IMR-90 (cell line): ENCODE measurements at places on chromosomes 3 and 15.

- DNase-seq, result peak; percentile 74
Measured at GRCh38 chr3:173732237-173732636, 334.7 kb downstream of the NLGN1 start.

GRCh38 chr3:24595796-24596195 lies 101.1 kb upstream of the THRB start:
- DNase-seq, result no peak

GRCh38 chr3:14804835-14805780 lies 13.7 kb upstream of the FGD5 start:
- DNase-seq, result no peak

GRCh38 chr15:94327356-94327936 lies 96.1 kb downstream of the MCTP2 start:
- DNase-seq, result peak; percentile 50

DNA sequence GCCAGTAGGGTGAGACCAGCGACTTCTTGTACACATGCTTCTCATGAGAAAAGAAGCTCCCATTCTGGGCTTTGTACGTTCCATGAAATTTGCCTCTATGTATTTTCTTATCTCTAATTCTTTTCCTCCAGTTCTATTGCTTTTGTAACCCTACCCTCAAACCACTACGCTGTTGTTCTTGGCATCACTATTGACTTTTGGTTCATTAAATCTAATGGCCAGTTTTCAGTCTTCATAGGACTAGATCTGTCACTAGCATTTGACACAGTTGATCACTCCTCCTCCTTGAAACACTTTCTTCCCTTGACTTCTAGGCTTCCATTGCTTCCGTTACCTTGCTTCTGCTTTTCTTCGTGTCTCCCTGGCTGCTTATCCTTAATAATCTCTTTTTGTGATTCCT lies 121.7 kb upstream of the GOLGA6L4 start:
- no peak for DNase-seq

DNA sequence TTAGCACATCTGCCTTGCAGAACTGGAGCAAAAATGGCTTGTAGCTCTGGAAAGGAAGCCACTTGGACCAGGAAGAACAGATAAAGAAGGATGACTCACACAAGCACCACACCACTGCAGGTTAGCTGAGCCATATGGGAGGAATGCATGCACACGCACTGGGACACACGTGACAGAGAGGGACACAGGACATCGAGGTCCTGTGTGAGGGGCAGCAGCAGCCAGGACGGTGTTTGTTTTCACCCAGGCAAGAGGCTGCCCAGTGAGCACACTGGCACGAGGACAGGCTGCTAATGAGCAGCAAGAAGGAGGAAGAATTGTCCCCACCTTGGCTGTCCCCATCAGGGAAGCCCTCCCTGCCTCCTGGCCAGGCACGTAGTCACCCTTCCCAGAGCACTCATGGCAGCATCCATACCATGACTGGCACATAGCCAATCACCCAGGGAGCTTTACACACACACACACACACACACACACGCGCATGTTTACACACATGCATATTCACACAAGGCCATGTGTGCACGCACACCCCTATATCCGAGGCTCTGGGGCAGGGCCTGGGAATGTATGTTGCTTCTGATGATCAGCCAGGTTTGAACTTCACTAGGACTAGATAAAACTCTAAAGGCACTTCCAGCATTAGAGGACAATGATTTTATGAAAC lies 24.0 kb upstream of the SPTBN5 start:
- peak; percentile 84 for DNase-seq

DNA sequence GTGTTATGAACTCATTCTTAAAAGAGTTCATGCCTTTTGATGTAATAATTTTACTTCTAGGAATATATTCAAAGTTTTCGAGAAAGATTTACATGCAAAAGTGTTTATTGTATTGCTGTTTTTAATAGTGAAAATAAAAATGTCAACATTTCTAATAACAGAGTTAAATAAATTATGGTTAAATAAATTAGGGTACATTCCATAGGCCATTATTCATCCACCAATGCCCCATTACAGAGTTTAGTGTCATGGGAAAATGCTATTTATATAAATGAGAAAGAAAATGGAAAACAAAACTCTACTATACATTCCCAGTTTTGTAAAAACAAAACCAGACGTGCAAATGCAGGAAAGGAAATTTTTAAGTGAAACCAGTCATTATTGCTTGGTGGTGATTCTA lies 538.1 kb upstream of the TBL1XR1 start:
- no peak for DNase-seq

- no peak for DNase-seq
Measured at GRCh38 chr15:90730290-90730689, 13.1 kb downstream of the BLM start.

DNA sequence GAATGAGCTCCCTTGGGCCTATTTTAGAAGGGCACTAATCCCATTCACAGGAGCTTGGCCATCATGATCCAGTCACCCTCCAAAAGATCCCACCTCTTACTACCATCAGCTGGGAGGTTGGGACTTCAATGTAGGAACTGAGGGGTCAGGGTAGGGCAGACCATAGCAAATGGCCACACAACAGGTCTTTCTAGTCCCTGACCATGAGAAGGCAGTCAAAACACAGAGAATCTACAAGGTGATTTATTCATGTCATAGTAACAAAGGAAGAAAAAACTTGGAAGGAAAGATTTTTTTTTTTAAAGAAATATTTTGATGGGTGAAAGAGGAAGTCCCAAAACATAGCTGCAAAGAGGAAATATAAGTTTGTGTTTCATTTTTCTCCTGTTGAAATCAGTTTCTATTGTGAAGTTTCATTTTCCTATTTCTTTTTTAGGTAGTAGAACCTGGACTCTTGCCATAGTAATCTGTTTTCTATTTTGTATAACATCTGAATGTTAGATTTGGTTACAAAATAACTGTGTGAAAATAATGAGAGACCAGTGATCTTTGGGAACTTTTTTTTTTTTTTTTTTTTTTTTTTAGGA lies 23.5 kb upstream of the TNFSF10 start:
- DNase-seq, result no peak

DNA sequence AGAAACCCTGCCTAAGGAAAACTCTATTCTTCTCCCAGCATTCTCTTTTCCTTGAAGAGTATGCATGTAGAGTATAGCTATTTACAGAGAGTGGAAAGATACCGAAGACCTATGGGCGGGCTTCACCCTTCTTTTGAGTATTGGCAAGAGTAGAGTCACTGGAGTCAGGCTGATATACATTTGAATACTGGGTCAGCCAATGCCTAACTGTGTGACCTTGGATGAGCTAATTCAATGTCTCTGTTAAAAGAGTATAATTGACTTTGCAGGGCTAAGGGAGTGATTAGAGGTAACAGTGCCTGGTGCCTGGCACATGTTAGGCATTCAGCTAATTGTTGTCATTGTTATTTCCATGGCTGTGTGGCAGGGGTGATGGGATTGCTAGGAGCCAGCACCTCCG lies 75.6 kb downstream of the TUSC7 start:
- no peak for DNase-seq

GRCh38 chr3:84958495-84959469 lies at the start of gene CADM2:
Gene CADM2, plus strand, starts transcription at chr3:84958989.
- DNase-seq, result peak; percentile 45

DNA sequence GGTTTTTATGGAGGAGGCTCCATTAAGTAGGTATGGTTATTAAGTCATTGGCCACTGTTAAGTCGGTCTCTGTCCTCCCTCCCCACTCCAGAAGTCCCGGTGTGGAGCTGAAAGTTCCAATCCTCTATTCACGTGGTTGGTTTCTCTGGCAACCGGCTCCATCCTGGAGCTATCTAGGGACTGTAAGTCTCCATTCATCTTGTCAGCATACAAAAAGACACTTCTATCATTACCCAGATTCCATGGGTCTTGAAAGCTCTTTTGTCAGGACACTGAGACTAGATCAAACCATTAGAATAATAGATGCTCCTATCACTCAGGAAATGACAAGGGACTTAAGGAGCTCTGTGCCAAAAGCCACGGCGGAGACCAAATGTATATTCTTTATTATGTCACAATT lies 110.3 kb downstream of the PIK3CB start:
- DNase-seq, result no peak

- peak; percentile 46 for DNase-seq
Measured at GRCh38 chr15:81071120-81071519, 63.0 kb upstream of the CFAP161 start.

DNA sequence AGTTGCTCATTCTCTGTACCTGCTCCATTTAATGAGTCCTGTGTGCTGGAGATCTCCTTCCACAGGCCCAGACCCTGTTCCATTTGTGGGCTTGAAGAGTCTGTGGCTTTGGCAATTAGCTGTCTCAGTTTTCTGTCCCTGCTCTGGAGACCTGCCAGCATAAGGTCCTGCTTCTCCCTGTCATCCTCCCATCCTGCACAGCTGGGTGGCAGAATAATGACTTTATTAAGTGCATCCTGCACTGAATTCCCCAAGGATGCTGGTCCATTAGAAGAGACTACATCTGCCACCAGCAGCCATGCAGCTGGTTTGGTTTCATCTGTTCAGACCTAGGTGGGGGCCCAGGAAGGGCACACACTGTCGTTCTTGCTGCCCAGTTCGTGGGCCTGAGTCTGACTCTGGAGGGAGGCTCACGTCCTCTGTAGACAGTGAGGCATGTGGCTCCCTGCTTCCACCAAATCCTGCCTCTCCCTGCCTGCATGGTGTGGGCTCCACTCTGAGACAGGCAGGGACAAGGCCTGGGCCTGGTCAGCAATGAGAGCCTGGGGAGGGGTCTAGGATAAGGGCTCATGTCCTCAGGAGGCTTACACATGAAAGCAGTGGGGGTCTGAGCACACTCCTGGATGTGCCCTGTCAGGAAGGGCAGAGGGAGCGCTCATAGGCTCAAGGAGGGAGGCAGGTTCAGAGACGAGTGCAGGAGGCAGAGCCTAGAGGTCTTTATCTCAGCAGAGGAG lies 78.4 kb upstream of the PRR23E start:
- DNase-seq, result no peak

DNA sequence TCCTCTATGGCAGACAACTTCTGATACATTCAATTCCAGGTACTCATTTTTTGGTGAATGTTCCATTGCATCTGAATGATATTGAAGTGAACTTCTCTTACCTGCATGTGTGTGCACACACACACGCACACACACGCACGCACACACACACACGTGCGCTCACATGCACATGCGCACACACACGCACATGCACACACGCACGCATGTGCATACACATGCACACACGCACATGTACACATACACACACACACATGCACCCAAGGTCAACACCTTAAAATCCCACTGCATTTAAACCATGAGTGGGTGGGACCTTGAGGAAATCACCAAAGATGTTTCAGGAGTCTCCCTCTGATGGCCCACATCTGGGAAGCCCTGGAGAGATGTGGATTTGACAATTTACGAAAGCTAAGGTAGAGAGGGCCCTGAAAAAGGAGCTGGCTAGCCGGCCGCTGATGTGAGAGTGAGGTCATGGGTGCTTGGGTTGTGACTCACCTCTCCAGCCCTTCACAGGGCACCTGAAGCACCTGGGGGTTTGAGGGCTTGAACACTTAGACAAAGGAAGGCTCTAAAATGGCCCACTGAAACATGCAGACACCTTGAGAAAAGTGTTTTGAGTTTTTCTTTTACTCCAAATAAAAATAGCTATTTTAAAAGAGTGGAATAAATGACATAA lies 269.1 kb upstream of the LRRFIP2 start:
- DNase-seq, result no peak

DNA sequence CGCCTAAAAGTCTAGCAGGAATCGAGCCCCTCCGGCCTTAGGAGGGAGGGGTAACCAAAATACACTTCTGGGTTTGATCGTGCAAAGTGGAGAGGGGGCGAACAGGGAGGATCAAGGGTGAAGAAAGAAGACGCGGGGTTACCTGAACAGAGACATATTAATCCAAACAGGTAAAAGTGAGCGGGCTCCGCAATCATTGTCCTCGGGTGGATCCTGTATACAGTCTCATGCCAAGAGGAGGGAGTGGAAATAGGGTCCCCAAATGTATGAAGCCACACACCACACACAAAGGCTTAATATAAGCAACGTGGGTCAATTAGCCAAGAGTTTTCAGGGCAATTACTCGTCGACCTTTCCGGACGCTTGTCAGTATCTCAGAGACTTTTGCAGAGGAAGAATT lies 749.5 kb downstream of the ROBO1 start:
- no peak for DNase-seq

DNA sequence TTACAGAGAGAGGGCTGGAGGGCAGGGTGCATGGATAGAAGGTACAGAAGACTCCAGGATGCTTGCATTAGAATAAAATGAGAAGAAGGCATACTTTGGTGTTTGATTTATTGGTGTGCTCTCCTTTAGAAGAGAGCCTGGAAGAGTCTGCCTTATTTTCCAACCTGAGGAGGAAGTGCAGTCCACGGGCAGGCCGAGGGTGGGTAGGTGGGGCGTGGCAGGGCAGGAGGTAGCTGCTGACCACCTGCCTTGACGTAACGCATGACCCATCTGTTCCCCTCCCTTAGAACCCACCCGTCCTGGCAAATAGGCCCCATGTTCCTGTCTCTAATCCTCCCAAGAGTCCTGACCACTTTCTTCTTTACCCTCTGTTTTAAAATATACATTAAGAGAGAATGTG lies 222.3 kb upstream of the LYSMD4 start:
- no peak for DNase-seq

- no peak for DNase-seq
Measured at GRCh38 chr15:78621810-78622402, 1.1 kb upstream of the CHRNA3 start.

GRCh38 chr3:134677196-134677986 lies 26.6 kb upstream of the KY start:
- DNase-seq, result no peak

DNA sequence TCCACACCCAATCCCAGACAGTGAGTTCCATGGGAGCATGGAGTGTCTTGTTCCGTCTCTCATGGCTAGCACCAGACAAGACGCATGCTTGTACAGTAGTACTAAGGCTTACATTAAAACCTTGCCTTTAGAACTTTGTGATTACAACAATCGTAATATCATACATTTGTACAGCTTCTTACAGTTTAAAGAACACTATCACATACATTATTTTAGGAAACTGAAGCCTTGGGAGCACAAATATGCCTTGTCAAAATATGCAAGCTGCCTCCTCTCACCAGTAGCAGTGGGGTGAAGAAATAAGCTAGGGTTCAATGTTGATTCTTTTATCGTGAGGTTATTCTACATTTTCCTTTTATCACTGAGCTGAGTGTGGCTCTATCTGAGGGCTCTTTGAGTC lies 36.8 kb downstream of the ADAMTSL3 start:
- DNase-seq, result no peak

DNA sequence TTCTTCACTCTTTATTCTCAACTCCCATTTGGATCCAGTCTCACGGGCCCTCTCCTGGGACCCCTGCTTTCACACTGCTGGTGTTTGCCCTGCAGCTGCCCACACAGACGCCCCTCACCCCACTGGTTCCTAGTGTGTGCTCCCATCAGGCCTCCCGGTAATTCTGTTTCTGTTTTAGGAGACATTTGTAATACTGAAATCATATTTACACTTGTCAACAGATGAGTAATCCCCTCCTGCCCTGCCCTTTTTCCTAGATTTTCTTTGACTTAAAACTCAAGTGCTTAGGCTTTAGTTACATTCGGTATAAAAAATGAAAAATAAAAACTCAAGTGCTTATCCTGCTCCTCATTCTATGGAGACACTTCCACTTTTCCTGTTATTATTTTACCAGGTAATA lies 18.4 kb upstream of the ABTB1 start:
- no peak for DNase-seq
